T-helper 17 cell (primary cell): ENCODE measurements at places on chromosomes 12 and 14.

DNA sequence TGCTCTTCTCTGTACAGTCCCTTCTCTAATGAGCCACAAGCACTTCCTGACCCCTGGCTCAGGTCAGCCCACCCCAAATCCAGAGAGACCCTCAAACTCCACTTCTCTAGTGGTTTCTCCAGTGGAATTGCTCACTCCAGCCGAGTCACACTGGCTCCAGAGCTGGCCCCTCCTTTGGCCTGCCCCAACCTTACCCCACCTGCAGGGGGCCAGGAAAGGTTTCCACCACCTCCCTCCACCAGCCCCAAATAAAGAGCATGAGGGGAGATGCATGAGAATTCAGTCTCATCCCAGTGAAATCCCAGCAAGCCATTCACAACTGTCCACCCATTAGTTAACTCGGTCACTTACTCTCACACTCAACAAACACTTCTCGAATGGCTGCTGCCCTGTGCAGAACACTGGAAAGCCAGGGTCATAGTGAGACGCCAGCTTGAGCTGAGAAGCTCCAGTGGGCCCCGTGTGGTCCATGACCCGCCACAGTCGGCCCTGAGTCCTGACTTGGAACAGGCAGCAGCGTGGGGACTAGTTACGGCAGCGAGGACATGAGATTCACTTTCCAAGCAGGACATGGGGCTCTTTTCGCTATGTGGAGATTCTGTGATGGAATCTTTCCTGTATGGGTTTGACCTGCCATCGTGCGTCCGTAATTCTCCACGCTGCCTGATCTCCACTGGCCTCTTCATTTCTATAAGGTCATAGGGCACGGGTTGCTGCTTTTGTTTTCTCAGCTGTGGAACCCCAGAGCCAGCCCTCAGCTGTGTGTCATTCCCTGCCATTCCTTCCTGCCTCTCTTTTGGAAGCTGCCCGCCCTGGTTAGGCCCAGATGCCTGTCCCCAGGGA lies 44.2 kb downstream of the SLC6A12 start:
- H3K27ac ChIP-seq = peak overlapping the region; percentile 32
- H3K36me3 ChIP-seq = peaks cover 2% of the 10 kb centered on the region
- peaks cover 22% of the 10 kb centered on the region for H3K4me1 ChIP-seq
- H3K27me3 ChIP-seq = peaks cover 60% of the 10 kb centered on the region

GRCh38 chr14:103298620-103299019 lies 35.4 kb upstream of the EIF5 start:
- H3K27me3 ChIP-seq = peaks cover 25% of the 10 kb centered on the region
- no peaks in the 10 kb centered on the region for H3K4me1 ChIP-seq
- H3K27ac ChIP-seq = no peak overlapping the region
- DNase-seq = no peak
- no peak overlapping the region for H3K4me3 ChIP-seq
- no peaks in the 10 kb centered on the region for H3K36me3 ChIP-seq

GRCh38 chr14:61872452-61872851 lies 110.2 kb downstream of the SNAPC1 start:
- H3K4me1 ChIP-seq = no peaks in the 10 kb centered on the region
- no peak for DNase-seq
- peaks cover 34% of the 10 kb centered on the region for H3K27me3 ChIP-seq
- H3K4me3 ChIP-seq = no peak overlapping the region
- H3K36me3 ChIP-seq = peaks cover 3% of the 10 kb centered on the region

- DNase-seq = no peak
- peaks cover 3% of the 10 kb centered on the region for H3K4me1 ChIP-seq
- no peaks in the 10 kb centered on the region for H3K36me3 ChIP-seq
- H3K27ac ChIP-seq = no peak overlapping the region
- H3K27me3 ChIP-seq = peaks cover 79% of the 10 kb centered on the region
Measured at GRCh38 chr14:93797071-93797470, 8.8 kb upstream of the PRIMA1 start.

DNA sequence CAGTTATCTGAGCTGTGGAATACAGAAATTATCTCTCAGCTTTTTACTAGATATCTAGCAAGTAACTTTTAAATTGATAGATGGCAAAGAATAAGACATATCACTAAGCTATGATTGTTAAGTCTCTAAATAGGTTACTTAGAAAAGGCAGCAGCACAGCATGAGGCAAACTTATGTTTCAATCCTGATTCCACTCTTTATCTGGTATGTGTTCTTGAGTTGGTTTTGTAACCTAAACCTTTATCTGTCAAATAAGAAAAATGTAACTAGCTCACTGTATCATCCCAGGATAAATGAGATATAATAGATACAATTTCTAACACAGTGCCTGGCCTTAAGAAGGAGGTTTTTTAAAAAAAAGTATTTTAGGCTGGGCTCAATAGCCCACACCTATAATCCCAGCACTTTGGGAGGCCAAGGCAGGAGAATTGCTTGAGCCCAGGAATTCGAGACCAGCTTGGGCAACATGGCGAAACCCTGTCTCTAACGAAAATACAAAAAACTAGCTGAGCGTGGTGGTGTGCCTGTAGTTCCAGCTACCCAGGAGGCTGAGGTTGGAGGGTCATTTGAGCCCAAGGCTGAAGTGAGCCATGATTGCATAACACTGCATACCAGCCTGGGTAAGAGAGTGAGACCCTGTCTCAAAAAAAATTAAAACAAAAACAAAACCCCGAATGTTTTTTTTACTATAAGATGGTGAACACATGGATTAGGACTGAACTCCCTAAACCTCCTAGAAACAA lies 56.8 kb downstream of the HEATR5A start:
- no peak overlapping the region for H3K4me3 ChIP-seq
- H3K36me3 ChIP-seq = no peaks in the 10 kb centered on the region
- H3K27ac ChIP-seq = no peak overlapping the region
- no peak for DNase-seq
- peaks cover 2% of the 10 kb centered on the region for H3K4me1 ChIP-seq

- H3K27me3 ChIP-seq = peaks cover 34% of the 10 kb centered on the region
- no peaks in the 10 kb centered on the region for H3K36me3 ChIP-seq
- H3K27ac ChIP-seq = no peak overlapping the region
- no peak overlapping the region for H3K4me3 ChIP-seq
- H3K4me1 ChIP-seq = no peaks in the 10 kb centered on the region
Measured at GRCh38 chr12:64890873-64891468, 66.5 kb downstream of the TBC1D30 start.

DNA sequence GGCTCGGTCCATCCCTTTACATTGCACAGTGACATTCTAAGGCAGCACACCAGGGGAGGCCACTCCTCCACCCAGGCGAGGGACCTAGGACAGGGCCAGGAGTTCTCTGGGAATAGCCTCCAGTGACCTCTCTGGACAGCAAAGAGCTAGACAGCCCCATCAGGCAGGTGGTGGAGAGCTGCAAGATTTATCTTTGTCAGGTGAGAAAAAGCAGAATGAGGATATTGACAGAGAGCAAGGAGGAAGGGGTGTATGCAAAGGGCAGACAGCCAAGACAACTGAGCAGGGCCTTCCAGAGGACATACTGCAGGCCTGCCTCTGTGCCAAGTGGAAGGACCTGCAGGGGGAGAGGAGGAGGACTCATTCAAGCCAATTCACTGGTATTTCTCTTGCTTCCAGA lies 112.4 kb upstream of the MAX start:
- H3K36me3 ChIP-seq = no peaks in the 10 kb centered on the region
- DNase-seq = no peak
- H3K4me1 ChIP-seq = peaks cover 17% of the 10 kb centered on the region
- H3K4me3 ChIP-seq = peak overlapping the region; percentile 43
- no peak overlapping the region for H3K27ac ChIP-seq
- no peaks in the 10 kb centered on the region for H3K27me3 ChIP-seq

GRCh38 chr12:123973552-123974341 lies 732 bp downstream of the ZNF664 start:
- peaks cover 22% of the 10 kb centered on the region for H3K4me1 ChIP-seq
- peak overlapping the region; percentile 98 for H3K4me3 ChIP-seq
- H3K27ac ChIP-seq = peak overlapping the region; percentile 78
- DNase-seq = peak; percentile 11
- no peaks in the 10 kb centered on the region for H3K27me3 ChIP-seq

DNA sequence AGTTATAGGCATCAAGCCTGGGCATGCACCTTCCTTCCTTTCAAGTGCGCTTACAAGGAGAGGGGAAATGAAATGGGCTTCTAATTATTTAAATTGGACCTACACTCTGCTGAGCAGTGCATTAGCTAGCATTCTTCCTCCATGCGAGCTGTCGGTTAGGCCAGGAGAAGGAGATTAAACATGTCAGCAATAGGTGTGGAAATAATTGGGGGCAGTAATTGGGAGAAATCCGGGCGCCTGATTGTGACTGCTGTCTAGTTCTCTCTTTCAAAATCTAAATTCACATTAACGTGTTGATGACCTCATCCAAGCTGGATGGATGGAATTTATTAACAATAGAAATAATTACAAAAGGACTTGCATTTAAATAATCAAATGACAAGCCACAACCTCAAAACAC lies 86.2 kb upstream of the SEL1L start:
- peaks cover 14% of the 10 kb centered on the region for H3K27me3 ChIP-seq
- no peak for DNase-seq
- no peak overlapping the region for H3K4me3 ChIP-seq
- H3K27ac ChIP-seq = no peak overlapping the region

- no peak for DNase-seq
- no peaks in the 10 kb centered on the region for H3K27me3 ChIP-seq
- H3K4me3 ChIP-seq = no peak overlapping the region
- H3K36me3 ChIP-seq = peaks cover 2% of the 10 kb centered on the region
- peaks cover 3% of the 10 kb centered on the region for H3K4me1 ChIP-seq
Measured at GRCh38 chr14:73797543-73798265, 53.9 kb upstream of the PTGR2 start.

- H3K4me3 ChIP-seq = no peak overlapping the region
- peaks cover 4% of the 10 kb centered on the region for H3K27me3 ChIP-seq
- peak; percentile 42 for DNase-seq
- H3K4me1 ChIP-seq = peaks cover 21% of the 10 kb centered on the region
- H3K27ac ChIP-seq = peak overlapping the region; percentile 32
Measured at GRCh38 chr14:65961004-65961403, 525.2 kb upstream of the CCDC196 start.

GRCh38 chr12:88572781-88573549 lies 7.3 kb downstream of the KITLG start:
- H3K27ac ChIP-seq = no peak overlapping the region
- no peaks in the 10 kb centered on the region for H3K4me1 ChIP-seq
- H3K36me3 ChIP-seq = no peaks in the 10 kb centered on the region
- DNase-seq = no peak
- peaks cover 8% of the 10 kb centered on the region for H3K27me3 ChIP-seq

- H3K27ac ChIP-seq = no peak overlapping the region
- H3K4me3 ChIP-seq = no peak overlapping the region
- no peaks in the 10 kb centered on the region for H3K36me3 ChIP-seq
- H3K4me1 ChIP-seq = no peaks in the 10 kb centered on the region
- no peak for DNase-seq
Measured at GRCh38 chr14:22469538-22470303, 119.3 kb downstream of the DAD1 start.

- peak overlapping the region; percentile 81 for H3K4me3 ChIP-seq
- H3K27ac ChIP-seq = peak overlapping the region; percentile 99
- peaks cover 5% of the 10 kb centered on the region for H3K36me3 ChIP-seq
- H3K4me1 ChIP-seq = peaks cover 54% of the 10 kb centered on the region
- DNase-seq = no peak
Measured at GRCh38 chr12:12008232-12008850, 62.4 kb upstream of the BCL2L14 start.

DNA sequence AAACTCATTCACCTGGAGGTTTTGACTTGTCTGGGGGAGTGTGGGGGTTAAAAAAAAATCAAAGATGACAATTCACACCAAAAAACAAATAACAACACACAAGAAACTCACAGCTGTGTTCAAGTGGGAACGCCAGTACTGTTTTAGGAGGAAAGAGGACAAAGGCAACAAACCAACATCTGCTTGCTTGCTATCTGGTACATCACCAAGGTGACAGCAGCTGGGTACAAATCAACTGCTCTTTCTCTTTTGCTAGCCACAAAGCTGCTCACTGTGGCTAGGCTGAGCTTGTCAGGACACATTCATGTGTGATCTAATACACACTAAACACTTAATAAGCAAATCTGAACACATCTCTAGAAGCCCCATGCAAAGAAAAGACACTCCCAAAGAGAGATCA lies 128.0 kb upstream of the RAP1B start:
- peak overlapping the region; percentile 64 for H3K27ac ChIP-seq
- H3K36me3 ChIP-seq = peaks cover 3% of the 10 kb centered on the region
- H3K4me3 ChIP-seq = peak overlapping the region; percentile 52

DNA sequence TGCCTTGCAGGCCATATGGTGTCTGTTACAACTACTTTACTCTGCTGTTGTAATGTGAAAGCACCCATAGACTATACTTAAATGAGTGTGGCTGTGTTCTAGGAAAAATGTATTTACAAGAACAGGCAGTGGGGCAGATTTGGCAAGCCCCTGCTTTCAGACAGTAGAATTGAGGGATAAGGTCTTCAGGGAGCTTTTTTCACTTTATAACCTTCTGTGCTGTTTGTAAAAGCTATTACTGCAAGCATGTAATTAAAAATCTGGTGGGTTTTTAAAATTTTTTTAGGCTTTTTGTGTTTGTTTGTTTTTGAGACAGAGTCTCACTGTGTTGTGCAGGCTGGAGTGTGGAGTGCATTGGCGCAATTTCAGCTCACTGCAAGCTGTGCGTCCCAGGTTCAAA lies 73.9 kb downstream of the VEZT start:
- no peaks in the 10 kb centered on the region for H3K4me1 ChIP-seq
- H3K27me3 ChIP-seq = no peaks in the 10 kb centered on the region
- no peak overlapping the region for H3K27ac ChIP-seq
- DNase-seq = no peak
- peaks cover 8% of the 10 kb centered on the region for H3K36me3 ChIP-seq

DNA sequence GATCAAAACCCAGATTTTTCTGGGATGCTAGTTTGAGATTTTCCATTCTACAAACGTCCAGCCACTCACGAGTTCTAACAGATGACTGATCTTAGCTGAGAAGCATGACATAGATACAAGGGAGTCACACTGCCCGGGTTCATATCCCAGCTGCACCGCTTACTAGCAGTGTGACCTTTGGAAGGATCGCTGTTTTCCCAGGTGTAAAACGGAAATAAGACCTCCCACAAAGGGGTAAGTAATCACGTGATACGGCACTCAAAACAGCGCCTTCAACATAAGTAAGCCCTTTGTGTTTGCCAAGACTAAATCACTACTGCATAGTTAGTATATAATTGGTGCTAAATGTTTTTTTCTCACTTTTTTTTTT lies 624 bp upstream of the PWP1 start:
- H3K36me3 ChIP-seq = peaks cover 10% of the 10 kb centered on the region
- H3K27ac ChIP-seq = peak overlapping the region; percentile 99
- H3K27me3 ChIP-seq = peaks cover 4% of the 10 kb centered on the region
- no peak for DNase-seq
- peak overlapping the region; percentile 98 for H3K4me3 ChIP-seq

GRCh38 chr14:105883066-105884005 lies 357.0 kb downstream of the TMEM121 start:
- H3K36me3 ChIP-seq = peaks cover 3% of the 10 kb centered on the region
- H3K27me3 ChIP-seq = peaks cover 36% of the 10 kb centered on the region
- H3K4me1 ChIP-seq = no peaks in the 10 kb centered on the region
- H3K27ac ChIP-seq = no peak overlapping the region
- no peak overlapping the region for H3K4me3 ChIP-seq
